HEK293T (cell line): ENCODE measurements at places on chromosomes 7 and 10.

GRCh38 chr10:114508376-114508775 lies 104.1 kb upstream of the AFAP1L2 start:
- DNase-seq, result no peak

DNA sequence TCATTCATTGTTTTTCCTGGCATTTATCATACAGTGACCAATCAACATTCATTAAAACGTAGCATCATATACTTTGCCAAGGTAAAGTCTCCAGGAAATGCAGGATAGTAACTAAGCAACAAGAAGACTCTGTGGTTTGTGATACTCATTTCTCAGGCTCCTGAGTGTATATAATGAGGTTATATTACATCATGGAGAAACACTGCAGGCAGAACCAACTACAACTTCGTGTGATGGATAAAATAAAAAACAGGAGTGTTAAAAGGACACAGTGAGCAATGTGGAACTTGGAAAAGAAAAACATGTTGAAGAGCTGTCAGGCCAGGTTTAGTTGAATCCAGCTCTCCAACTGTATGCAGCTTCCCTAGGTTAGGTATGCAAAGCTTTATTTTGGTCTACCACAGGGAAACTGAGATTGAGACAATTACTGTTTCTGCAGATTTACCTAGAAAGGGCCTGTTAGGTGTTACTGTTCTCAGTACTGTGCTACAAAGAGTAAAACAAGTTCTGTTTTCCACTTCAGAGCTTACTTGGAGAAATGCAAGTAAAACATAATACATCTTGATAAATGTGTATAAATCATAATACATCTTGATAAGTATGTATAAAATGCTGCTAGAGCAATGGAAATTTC lies 7.8 kb upstream of the CCNY start:
- no peak for DNase-seq

- DNase-seq, result no peak
Observed at GRCh38 chr10:45371560-45371959, 2.5 kb upstream of the ALOX5 start.

GRCh38 chr10:60281792-60282353 lies 107.8 kb downstream of the ANK3 start:
- DNase-seq, result no peak

DNA sequence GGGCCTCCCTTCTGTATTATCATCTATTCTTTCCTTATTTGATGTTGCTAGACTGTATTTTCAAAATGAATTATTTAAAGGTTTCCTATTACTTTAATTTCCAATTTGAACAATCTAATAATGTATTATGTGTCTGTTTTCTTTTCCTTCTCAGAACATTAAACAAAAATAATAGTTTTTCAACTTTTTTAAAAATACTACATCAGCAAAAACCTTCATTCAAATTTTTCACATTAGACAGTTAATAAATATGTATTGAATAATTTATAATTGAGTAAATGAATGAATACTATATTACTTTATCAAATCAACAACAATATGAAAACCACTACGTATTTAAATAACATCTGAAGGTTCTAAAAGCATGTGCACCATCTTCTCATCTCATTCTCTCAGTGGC lies 644.1 kb upstream of the SEMA3D start:
- no peak for DNase-seq

GRCh38 chr7:77246026-77246640 lies 46.5 kb upstream of the FGL2 start:
- no peak for DNase-seq

DNA sequence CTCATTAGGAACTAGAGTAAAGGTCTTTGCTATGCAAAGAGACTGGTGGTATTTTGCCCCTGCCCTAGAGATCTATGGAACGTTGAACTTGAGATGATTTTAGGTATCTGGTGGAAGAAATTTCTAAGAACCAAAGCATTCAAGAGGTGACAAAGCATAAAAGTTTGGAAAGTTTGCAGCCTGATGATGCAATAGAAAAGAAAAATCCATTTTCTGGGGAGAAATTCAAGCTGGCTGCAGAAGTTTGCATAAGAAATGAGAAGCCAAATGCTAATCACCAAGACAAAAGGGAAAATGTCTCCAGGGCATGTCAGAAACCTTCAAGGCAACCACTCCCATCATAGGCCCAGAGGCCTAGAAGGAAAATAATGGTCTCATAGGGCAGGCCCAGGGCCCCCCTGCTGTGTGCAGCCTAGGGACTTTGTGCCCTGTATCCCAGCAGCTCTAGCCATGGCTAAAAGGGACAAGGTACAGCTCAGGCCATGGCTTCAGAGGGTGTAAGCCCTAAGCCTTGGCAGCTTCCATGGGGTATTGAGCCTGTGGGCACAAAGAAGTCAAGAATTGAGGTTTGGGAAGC lies 16.5 kb downstream of the TFPI2 start:
- DNase-seq, result no peak

DNA sequence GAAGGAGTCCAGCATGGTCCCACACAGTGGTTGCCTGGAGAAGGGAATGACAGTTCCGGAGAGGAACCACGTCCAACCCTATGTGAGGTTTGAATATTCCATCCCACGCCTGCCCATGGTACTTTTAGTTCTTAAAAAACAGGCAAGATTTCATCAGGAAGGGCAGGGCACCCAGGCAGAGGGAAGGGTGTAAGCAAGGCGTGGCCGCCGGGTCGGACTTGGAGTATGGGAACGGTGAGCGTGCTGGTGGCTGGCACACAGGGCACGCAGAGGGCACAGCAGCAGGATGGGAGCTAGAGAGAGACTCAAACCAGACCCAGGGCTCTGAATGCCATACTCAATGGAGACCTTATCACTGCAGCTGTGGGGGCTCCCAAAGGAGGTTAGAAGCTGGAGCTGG lies 34.3 kb downstream of the FAM53B start:
- DNase-seq, result no peak

- DNase-seq, result no peak
Observed at GRCh38 chr7:47132471-47132870, 449.4 kb downstream of the TNS3 start.

DNA sequence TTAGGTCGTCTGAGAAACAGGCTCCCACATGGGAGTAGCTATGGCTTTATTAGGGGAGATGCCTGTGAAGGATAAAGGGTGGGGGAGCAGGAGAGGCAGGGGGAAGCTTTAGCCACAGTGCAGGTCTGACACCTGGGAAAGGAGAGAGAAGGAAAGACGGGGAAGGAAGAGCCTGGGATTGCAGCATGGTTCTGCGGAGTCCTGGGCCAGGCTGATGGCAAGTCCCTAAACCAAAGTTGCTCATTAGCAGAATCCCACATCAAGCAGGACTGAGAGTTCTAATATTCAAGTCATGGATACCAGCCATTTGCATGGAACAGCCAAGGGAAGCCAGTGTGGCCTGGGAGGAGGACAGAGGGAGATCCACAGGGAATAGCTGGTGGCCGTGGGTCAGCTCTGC lies 414.8 kb downstream of the RPS24 start:
- no peak for DNase-seq

DNA sequence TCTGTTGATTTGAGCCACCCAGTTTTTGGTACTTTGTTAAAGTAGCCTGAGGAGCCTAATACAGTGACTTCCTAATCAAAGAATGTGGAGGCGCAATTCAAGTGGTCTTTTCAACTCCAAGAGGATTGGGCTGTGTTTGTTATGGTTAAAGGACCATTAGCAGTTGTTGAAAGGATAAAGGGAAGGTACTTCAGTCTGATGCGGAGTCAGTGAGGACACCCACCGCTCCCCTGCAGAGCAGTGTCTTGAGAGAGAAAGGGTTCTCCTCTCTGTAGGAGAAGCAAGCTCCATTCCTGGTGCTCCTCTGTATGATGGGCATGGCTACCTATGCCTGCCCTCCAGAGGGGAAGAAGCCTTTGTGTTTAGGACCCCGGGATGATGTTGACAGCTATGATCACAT lies 590.6 kb upstream of the C7orf33 start:
- DNase-seq, result no peak

- DNase-seq, result no peak
Observed at GRCh38 chr10:64690194-64690593, 1169.0 kb downstream of the REEP3 start.

DNA sequence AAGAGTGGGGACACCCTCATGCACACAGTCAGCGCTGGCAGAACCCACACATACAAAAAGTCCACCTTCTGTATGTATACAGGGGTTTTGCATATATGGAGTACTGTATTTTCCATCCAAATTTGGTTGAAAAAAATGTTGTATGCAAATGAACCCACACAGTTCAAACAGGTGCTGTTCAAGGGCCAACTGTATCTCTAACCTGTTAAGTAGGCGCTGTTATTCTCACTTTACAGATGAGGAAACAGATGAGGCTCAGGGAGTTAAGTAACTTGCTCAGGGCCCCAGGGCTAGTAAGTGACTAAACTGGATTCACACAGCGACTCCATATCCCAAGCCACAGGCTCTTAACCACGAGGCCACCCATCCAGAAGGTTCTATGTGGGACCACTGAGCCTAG lies 69.9 kb downstream of the C10orf105 start:
- no peak for DNase-seq

GRCh38 chr10:32413513-32413912 lies 32.4 kb upstream of the CCDC7 start:
- DNase-seq, result no peak

- no peak for DNase-seq
Observed at GRCh38 chr7:2870471-2870931, 26.4 kb upstream of the GNA12 start.

GRCh38 chr7:151232917-151233701 lies 826 bp downstream of the CHPF2 start:
- DNase-seq, result peak; percentile 64

DNA sequence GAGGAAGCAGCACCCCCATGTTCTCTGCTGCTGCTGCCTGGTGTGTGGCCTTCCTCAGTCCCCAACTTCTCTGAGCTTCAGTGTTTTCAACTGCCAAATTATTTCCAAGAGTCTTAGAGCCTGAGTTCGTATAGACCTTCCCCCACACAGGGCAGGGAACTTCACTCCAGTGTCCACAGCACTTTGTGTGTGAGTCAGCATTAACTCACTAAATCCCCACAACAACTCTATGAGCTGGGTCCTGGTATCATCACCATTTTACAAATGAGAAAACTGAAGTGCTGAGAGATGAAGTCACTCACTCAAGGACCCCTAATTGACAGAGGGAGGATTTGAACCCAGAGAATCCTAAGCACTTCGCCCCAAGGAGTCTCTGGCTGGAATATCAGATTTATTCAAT lies 48.3 kb downstream of the ADCYAP1R1 start:
- no peak for DNase-seq
